ENCODE measurements at places on chromosomes 6 and 20. TPM values are rescaled to one million over a fixed set of nuclear protein-coding genes. Genes with fewer than 3 reads are reported as not detected.

Gene GFOD1
- 5.0 TPM for total RNA-seq

Gene FAXC
- total RNA-seq = 8.1 TPM

Gene NHLRC1
- 3.3 TPM for total RNA-seq

Gene IP6K3
- total RNA-seq = 2.9 TPM

Gene C6orf15
- 1.4 TPM for total RNA-seq

Gene EFHC1
- 19.6 TPM for total RNA-seq

- DNase-seq = no peak
Observed at GRCh38 chr6:31836047-31836473, 8.5 kb downstream of the HSPA1B start.

GRCh38 chr20:62944184-62944583 lies 6.2 kb downstream of the GID8 start:
- DNase-seq = no peak

DNA sequence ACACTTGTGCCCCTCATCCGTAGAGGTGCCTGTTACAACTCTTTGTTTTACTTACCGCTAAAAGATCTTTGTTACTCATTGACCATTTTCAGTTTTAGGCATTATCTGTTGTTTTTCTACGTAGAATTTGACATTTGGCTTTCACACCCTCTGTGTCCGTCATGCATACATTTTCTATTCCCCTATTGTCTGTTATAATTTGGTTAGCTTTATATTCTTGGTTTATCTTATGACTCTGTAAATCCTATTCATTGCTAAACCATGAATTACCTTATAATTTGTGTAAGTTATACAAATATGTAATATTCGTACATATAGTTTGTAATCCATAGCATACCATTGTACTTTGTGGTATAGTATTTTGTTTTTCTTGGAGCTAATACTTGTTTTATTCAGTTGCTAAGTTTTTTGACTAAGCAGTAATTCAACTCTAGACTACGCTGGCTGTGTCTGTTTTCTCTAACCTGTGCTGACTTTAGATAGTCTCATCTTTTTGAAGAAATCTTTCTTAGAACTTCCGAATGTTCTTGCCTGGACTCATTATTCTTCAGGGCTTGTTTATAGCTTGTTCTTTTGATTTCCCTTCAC lies 21.8 kb downstream of the CDC5L start:
- DNase-seq = no peak

- no peak for DNase-seq
Observed at GRCh38 chr20:23140991-23141390, 54.9 kb upstream of the CD93 start.

DNA sequence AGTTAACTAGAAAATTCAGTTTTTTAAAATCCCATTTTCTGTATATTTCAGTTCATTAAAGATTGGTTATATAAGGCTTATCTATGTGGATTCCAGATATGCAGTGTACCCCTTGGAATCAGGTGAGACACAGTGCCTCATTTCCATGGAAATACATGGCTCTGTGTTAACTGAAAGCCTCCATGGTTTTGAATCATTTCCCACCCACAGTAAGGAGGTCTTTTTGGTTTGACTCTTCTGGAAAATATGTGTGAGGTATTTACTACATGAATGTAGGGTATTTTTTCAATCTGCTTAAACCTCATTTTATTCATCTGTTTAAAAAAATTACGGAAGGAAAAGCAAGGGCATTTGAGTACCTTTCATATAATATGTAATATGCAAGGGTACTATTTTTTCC lies 25.5 kb downstream of the RNF144B start:
- DNase-seq = no peak

DNA sequence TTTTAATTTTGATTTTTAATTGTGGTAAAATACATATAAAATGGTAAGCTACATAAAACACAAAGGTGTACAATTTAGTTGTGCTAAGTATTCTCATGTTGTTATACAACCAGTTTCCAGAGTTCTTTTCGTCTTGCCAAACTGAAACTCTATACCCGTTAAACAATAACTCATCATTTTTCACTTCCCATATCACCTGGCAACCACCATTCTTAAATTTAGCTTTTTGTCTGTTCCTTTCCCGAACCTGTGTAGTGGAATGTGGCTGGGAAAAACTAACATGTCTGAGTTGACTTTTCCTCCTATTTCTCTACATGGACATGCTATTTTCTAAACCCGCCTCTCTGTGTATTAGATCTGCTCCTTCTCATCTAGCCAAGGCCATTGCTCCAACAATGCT lies 27.6 kb downstream of the RPRD1B start:
- DNase-seq = no peak

- no peak for DNase-seq
Observed at GRCh38 chr6:33756211-33756954, 9.7 kb upstream of the IP6K3 start.

- peak; percentile 86 for DNase-seq
Observed at GRCh38 chr6:21767891-21768648, 174.5 kb downstream of the SOX4 start.

Measured in renal cortical epithelial cell (primary cell).